ENCODE measurements at places on chromosomes 16 and 17. TPM values are rescaled to one million over a fixed set of nuclear protein-coding genes. Genes with fewer than 3 reads are reported as not detected.

The ITGAX gene
- total RNA-seq: 0.82 TPM

The HBA1 gene
- total RNA-seq: 1.5 TPM

The RGS11 gene
- total RNA-seq: 2.3 TPM

The KRT20 gene
- 0.18 TPM for total RNA-seq

The NEUROD2 gene
- not detected for total RNA-seq

The SLC16A11 gene
- total RNA-seq: not detected

The KARS1 gene
- total RNA-seq: 178 TPM

The PITPNM3 gene
- total RNA-seq: 1.5 TPM

The APOBR gene
- 0.08 TPM for total RNA-seq

The GNAO1 gene
- total RNA-seq: 0.72 TPM

The TPSB2 gene
- total RNA-seq: not detected

The GLIS2 gene
- total RNA-seq: 24.1 TPM

The TLK2 gene
- total RNA-seq: 35.0 TPM

The SEPTIN1 gene
- total RNA-seq: 2.8 TPM

The MT3 gene
- 0.34 TPM for total RNA-seq

The NHERF1 gene
- 51.1 TPM for total RNA-seq

The NOS2 gene
- total RNA-seq: 0.33 TPM

The FBXW10 gene
- total RNA-seq: 1.4 TPM

The NDUFAB1 gene
- total RNA-seq: 157 TPM

The ZNF385C gene
- 0.30 TPM for total RNA-seq

The PLLP gene
- 1.2 TPM for total RNA-seq

The GPR139 gene
- total RNA-seq: not detected

The KRT33B gene
- total RNA-seq: not detected

The MYH8 gene
- not detected for total RNA-seq

The AANAT gene
- 0.31 TPM for total RNA-seq

The HBQ1 gene
- total RNA-seq: 6.1 TPM

The ANKRD40 gene
- total RNA-seq: 46.8 TPM

The RRN3 gene
- total RNA-seq: 36.8 TPM

The WSCD1 gene
- total RNA-seq: 3.6 TPM

The HS3ST6 gene
- total RNA-seq: 1.3 TPM

The KRTAP9-8 gene
- total RNA-seq: not detected

The HOXB8 gene
- 5.9 TPM for total RNA-seq

The NPIPB2 gene
- total RNA-seq: 1.5 TPM

The TNFAIP1 gene
- 55.6 TPM for total RNA-seq

The CD2BP2 gene
- 68.7 TPM for total RNA-seq

The P3H4 gene
- total RNA-seq: 32.2 TPM

The TERB1 gene
- total RNA-seq: 0.07 TPM

The ASIC2 gene
- 1.6 TPM for total RNA-seq

The EVPLL gene
- total RNA-seq: not detected

The PRSS22 gene
- 0.62 TPM for total RNA-seq

The MT1M gene
- total RNA-seq: 0.18 TPM

The STAC2 gene
- total RNA-seq: 7.1 TPM

Data from A549 treated with dexamethasone at 1 μM for 4 hours (cell line).